NCI-H1436 treated with DMSO at 0.1 percent for 48 hours (cell line): ENCODE measurements at places on chromosomes 12 and 14.

- no peak for DNase-seq
Observed at GRCh38 chr12:34402228-34402898, 380.1 kb downstream of the ALG10 start.

DNA sequence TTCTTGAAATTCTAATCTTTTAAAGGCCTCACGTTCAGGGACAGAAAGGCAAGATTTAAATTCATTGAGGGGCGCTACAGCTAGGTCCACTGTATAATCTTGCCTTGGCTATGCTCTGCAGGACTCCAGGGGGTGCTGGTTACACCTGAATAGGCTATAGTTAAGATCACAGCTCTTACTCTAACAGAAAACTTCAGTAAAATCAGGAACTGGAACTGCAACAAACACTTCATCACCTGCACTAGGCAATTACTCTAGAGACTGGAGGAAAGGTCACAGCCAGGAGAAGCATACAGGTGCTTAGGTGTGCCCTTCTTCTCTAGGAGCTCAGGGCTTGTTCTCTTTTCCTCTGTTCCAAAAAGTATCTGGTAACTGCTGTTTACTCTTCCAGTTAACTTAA lies 20.9 kb downstream of the SLCO1C1 start:
- DNase-seq, result no peak

DNA sequence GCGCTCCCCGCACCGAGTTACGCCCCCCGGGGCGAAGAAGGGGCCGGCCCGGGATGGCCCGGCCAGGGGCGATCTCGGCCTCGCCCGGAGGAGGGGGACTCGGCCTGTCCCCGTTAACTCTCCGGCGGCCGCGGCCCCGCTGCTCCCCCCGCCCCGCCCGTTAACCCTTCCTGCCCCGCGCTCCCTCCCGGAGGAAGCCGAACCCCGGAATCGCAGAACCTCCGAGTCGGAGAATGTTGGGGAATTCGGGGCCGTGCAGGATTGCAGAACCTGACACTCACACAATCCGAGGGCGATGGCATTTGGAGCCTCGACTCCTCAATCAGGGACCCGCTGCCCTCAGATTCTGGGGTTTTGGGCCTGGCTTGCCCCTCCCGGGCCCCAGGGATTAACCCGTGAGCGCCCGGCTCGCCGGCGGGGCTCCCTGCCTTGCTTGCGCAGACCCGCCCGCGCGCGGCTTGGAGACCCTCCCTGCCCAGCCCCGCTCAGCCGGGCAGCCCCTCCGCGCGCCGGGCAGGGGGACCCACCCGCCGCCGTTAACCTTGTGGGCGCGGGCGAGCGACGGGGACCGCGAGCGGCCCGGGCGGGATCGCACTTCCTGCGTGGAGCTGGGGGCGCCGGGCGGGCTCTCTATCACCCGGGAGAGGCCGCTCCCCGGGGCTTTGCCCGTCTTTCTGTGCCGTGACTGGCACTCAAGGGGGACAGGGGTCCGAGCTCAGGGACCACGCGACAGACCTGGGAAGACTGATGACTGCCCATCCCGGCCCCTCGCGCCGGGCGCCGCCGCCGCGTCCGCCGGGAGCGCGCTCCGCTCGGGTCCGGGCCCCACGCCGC lies 18.8 kb downstream of the BEGAIN start:
- no peak for DNase-seq

- no peak for DNase-seq
Observed at GRCh38 chr12:77767756-77768343, 62.8 kb upstream of the NAV3 start.

GRCh38 chr12:115623764-115624334 lies 653.6 kb downstream of the MED13L start:
- DNase-seq, result no peak

DNA sequence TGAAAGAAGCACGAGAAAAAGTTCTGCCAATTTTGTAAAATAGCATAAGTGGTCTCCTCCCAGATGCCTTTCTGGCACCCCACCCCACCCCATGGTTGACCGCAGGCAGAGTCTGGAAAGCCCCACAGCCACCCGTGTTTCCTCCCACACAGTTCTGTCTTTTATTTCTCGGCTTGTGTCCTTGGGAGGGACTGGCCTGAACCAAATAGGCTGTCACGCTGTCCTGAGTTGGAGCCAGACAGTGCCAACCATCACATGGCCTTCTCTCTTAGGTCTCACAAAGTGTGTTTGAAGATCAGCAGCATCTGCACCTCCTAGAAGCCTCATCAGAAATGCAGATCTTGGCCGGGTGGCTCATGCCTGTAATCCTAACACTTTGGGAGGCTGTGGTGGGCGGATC lies 10.2 kb upstream of the LTA4H start:
- no peak for DNase-seq

DNA sequence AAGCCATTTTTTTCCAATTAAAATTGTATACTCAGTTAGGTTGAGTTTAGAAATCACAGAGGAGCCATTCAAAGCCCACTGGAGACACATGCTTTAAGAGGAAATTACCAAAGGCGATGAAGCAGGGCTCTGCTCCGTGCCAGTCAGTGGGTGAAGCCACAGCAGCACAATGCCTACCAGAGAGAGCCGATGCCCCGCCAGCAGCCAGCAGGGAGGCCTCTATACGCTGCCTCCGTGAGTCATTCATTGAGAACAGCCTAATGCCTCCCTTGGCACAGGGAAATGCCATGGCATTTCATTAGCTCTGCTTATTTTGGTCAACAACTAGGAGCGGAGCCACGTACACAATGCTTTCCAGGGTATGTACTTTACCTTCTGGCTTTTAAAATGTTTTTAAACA lies 197.8 kb upstream of the FRMD6 start:
- no peak for DNase-seq

DNA sequence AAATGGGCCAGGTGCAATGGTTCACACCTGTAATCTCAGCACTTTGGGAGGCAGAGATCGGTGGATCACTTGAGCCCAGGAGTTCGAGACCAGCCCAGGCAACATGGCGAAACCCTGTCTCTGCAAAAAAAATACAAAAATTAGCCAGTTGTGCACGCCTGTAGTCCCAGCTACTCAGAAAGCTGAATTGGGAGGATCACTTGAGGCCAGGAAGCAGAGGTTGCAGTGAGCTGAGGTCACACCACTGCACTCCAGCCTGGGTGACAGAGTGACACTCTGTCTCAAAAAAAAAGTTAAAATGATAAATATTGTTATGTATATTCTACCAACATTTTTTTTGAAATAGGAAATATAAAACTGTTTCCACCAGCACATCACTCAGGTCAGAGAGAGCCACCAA lies 64.9 kb downstream of the NDUFA12 start:
- no peak for DNase-seq

DNA sequence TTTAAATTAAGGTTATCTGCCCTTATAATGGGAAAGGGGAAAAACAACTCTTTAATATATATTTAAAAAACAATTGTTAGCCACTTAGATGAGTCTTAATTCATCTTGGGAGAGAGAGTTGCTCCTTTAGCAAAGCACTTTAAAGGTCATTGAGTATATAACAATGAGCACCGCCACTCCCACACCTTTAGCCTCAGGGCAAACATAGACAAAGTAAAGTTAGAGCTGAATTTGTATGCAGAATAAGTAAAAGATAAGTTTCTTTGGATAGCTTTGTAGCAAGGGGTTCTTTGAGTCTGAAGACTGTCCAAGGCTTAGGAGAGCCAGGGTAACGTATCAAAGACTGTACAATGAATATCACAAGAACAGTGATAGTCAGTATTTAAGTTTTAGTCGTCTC lies 728.8 kb upstream of the LMO3 start:
- DNase-seq, result no peak

- no peak for DNase-seq
Observed at GRCh38 chr14:74627076-74627475, 15.0 kb upstream of the LTBP2 start.

DNA sequence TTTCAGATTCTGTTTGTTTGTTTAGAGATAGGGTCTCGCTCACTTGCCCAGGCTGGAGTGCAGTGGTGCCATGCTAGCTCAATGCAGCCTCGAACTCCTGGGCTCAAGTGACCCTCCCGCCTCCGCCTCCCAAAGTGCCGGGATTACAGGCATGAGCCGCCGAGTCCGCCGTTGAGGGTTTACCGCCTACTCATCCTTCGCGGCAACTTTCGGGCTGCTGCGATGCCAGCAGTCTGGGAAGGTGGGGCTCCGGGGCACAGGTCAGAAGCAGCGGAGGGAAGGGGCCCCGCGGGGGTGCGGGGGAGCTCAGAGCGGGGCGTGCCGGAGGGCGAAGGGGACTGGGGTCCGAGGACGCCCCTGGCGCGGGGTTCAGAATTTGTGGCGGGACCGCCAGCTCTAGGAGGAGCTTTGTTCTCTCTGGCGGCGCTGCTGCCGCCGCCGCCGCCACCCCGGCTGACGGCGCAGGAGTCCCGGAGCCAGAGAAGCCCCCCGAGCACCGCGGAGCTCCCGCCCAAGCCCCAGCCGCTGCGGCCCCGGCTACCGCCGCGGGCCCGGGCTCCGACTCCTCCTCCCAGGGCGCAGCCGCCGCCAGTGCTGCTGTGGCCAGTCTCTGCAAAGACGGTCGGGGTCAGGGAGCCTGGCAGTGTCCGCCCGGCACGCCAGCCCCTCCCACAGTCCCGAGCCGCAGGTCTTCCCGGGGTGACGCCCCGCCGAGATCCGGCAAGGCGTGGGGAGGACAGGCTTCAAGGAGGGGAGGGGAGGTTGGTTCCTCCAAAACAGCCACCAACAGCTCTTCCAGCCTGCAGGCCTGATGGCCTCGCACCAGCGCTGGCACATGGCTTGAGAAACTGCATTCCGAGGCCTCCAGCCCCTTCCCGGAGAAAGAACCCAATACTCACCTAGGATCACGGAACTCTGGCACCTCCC lies 10.9 kb upstream of the KRT77 start:
- DNase-seq, result no peak
